Cerebellum (tissue), 4 donors: ENCODE measurements at places on chromosomes 4 and X. TPM values are rescaled to one million over a fixed set of nuclear protein-coding genes. Genes with fewer than 3 reads are reported as not detected.

Gene HPGD
- 10.7 TPM for total RNA-seq

Gene NLGN4X
- 51.3 TPM for total RNA-seq

Gene FGD1
- 10.3 TPM for total RNA-seq

Gene TET2
- total RNA-seq, result 35.7 TPM

Gene NHSL2
- 5.4 TPM for total RNA-seq

Gene PLXNB3
- 3.3 TPM for total RNA-seq

Gene WDR44
- total RNA-seq, result 23.0 TPM

Gene GSPT2
- total RNA-seq, result 12.7 TPM

Gene ARHGAP10
- 9.8 TPM for total RNA-seq

Gene PNMA5
- total RNA-seq, result 0.82 TPM

Gene SRPK3
- total RNA-seq, result 0.18 TPM

Gene HCCS
- 8.3 TPM for total RNA-seq

Gene SYTL4
- 3.4 TPM for total RNA-seq

Gene OPRPN
- total RNA-seq, result not detected

Gene CT47A1
- total RNA-seq, result not detected

Gene CXCL3
- total RNA-seq, result 0.54 TPM

Gene HERC5
- 1.00 TPM for total RNA-seq

Gene SPATA18
- total RNA-seq, result 2.1 TPM
